ENCODE measurements at places on chromosomes 2 and 18. TPM values are rescaled to one million over a fixed set of nuclear protein-coding genes. Genes with fewer than 3 reads are reported as not detected.

Gene GALNT1
- total RNA-seq = 46.6 TPM

Gene LRP2
- 0.30 TPM for total RNA-seq

Gene IL1RL1
- total RNA-seq = 1.1 TPM

Gene PRKAG3
- total RNA-seq = 0.13 TPM

Gene IL36A
- not detected for total RNA-seq

Gene FBXO15
- total RNA-seq = 0.51 TPM

Gene HADHA
- 244 TPM for total RNA-seq

- DNase-seq = no peak
Measured at GRCh38 chr18:13501891-13502290, 224.5 kb downstream of the FAM210A start.

GRCh38 chr2:213020268-213020667, 131.1 kb downstream of the IKZF2 start:
- no peak for DNase-seq

GRCh38 chr2:102736110-102736409, 25.8 kb upstream of the TMEM182 start:
- no peak for DNase-seq

DNA sequence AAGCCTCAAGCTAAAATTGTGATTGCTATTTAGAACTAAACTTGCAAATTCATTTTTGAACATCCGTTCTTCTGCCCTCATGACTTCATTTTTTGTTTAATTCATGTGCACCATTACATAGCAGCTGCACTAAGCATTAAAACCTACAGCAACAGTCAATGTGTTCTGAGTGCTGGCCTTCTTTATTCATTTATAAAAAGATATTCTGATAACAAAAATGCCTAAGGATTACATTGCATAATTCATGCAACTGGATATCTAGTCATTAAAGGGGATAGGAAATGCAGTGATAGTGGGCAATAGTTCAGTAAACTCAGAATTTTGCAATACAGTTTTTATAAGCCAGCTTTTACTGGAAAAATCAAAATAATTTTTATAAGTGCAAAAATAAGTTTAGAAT, 294.4 kb upstream of the EPC2 start:
- no peak for DNase-seq

- no peak for DNase-seq
Measured at GRCh38 chr2:107325981-107326786, 440.2 kb upstream of the ST6GAL2 start.

DNA sequence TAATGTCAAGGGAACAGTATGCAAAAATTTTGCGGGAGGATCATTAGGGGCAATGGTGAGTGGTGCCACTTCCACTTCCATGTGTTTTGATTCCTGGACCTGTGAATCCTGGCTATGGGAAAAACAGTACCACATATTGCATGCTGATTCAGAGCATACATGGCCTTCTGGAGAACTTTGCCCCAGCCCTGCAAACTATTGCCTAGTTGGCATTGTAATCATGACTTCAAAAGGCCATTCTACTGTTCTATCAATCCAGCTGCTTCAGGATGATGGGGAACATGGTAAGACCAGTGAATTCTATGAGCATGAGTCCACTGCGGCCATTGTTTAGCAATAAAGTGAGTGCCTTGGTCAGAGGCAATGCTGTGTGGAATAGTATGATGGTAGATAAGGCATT, 75.3 kb upstream of the ZC3H15 start:
- no peak for DNase-seq

GRCh38 chr18:76451396-76452331, 43.4 kb downstream of the ZNF516 start:
- DNase-seq = no peak

GRCh38 chr18:9062418-9062751, 40.1 kb upstream of the NDUFV2 start:
- no peak for DNase-seq

DNA sequence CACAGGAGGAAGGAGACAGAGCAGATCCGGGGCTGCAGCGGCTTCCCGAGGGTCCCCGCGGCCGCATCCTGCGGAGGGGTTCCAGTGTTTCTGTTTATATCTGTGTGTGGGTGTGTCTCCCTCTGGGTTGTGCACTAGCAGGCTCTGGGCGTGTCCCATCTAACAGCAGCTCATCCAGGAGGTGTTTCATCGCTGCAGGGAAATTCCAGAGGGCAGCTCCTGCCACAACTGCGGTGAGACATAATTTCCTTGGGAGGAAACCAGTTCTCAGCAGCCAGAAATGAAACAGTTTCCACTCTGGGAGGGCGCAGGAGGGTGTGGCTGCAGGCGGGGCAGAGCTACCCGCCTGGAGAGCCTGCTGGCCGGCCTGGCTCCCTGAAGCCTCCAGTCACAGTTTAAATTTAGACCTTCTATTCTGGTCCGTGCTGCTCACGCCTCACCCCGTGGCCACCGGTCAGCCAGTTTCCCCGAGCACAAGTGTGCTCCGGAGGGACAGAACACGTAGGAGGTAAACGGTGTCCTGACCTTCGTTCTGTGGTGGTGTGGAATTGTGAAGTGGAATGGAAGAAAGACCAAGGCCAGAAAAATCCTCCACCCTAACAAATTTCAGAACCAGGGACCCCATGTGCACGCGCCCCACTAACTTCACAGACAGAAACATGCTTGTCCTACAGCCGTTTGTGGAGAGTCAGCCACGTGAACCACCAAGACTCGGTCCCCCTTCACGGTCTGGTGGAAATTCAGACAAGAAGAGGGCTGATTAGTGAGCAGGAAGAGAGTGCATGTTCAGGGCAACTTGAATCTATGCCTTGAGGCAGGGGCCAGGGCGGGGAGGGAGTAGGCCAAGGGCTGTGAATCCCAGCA, 50.2 kb downstream of the TEX44 start:
- peak; percentile 93 for DNase-seq

DNA sequence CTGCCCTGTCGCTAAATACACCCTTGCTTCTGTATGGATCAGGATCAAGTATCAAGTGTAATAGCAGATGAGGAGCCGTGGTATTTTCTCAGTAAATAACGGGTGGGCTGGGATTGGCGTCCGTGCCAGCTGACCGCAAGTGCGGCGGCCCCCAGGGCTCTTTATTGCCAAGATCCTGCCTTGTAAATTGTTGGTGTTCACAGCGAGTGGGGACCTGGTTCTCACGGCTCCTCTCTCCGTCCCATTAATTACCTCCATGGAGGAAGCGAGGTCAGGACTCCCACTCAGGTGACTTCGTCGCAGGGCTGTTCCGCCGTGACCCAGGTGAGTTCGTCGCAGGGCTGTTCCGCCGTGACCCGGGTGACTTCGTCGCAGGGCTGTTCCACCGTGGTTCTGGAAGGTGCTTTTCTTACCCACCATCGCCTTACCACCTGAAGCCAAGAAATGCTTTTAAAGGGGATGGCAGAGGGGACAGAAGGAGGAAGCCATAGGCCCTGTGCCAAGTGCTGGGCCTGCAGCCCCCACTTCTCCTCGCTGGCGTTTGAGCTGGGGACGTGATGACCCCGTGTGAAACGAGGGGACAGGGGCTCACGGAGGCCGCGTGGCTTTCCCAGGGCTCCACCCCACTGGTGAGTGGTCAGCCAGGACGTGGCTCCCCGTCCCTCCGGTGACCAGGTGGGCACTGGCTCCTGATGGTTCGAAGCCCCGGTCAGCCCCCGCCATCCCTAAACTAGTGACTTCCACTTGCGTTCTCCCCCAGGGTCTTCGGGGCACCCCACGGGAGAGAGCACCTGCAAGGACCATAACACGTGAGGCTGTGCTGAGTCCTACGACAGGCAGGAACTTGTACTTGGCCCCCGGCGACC, 118.4 kb downstream of the TWIST2 start:
- no peak for DNase-seq

DNA sequence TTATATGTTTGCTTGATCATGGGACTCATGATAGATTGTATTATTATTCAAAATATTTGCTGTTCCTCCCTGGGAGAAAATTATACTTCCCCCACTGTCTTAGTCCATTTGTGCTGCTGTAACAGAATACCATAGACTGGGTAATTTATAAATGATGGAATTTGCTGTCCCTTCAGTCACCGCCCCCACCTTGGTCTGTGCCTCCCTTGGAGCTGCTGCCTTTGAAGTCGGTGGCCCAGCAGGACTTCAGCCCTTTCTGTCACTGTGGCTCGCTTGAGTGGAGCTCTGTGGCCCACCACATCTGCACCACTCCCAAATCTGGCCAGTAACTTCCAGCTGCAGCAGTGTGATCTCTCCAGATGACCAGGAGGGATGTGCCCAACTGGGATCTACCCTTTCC, 200.8 kb downstream of the AGPS start:
- DNase-seq = no peak

All from cardiac septum (tissue), 1 donor.